ENCODE measurements at places on chromosomes 1 and 21.

- peak; percentile 69 for DNase-seq
These were observed 721 bp downstream of the PBXIP1 start for GRCh38 chr1:154955039-154955717.

- peak; percentile 53 for DNase-seq
These were observed 3.0 kb downstream of the TCHH start for GRCh38 chr1:152112101-152112884.

DNA sequence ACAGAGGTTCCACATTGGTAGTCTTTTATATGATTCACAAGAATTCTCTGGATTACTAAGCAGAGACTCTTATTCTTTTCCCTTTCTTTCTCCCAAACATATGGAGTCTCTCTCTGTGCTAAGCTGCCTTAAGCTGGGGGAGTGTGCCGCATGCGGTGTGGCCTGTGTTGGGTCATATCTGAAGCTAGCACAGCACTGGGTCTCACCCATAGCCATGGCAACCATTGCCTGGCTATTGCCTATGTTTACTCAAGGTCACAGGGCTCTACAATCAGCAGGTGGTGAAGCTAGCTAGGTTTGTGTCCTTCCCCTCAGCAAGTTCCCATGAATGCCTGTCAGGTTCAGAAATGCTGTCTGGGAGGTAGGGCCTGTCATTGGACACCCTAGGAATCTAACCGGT, 73.6 kb upstream of the ZRANB2 start:
- DNase-seq, result no peak

DNA sequence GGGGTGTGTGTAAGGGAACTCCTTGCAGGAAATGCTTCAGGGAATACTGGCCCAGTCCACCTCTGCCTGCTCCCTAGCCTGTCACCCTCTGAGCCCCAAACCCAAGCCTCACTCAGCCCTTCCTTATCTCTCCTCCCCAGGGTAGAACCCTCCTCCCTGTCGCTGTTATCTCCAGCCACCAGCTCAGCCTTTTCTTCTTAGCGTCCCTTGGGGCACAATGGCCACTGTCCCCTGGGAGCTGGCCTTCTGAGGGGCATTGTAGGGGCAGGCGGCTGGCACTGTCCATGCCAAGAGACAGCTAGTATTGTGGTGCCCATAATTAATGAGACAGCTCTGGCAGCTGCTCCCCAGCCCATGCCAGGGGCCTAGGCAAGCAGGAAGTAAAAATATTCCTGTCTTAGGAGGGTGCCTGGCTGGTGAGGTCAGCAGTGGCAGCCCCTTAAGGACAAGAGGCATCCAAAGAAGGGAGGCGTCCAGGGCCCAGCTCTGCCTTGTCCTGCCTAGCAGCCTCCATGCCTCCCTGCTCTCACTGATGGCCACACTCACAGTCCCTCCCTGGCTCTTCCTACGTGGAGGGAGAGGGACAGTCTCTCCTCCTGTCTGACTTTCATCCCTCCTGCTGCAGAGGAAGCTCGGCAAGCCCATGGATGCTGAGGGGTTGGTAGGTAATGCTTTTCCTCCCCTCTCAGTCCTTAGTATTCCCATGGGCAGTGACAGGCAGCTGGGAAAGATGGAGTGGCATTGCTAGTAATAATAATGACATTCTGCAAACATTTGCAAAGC, 37.5 kb downstream of the KCNQ4 start:
- peak; percentile 4 for DNase-seq

DNA sequence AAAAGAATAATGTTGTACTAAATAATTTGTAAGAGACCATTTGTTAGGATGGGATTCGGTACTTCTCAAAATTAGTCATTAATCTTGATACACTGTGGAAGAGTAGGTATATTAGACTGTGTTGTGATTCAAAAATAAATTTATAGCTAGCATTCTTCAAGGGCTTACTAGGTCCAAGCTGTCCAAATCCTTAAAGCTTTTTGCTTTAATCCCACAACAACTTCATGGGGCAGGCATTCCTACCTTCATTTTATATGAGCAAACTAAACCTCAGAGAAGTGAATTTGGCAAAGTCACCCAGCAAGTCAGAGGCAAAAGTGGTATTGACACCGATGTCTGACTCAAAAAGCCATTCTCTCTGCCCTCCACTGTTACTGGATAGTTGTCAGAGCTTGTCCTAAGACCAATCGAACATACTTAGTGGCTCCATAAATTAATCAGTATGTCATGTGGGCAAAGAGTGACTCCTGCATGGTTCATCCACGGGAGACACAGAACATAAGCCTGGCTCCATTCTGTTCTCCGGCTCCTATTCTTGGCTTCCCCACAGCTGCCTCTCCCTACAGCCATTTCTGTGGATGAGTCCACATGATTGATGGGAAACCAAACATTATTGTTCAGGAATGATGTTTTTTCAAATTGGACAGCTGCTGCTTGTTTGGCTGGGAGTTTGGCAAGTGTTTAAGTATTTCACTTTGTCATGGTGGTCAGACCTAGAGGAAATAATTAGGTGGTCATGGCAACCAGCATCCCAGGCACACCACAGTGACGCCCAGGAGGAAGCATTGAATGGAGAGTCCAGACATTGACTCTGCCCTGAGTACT, 133.4 kb upstream of the FGGY start:
- DNase-seq, result no peak

DNA sequence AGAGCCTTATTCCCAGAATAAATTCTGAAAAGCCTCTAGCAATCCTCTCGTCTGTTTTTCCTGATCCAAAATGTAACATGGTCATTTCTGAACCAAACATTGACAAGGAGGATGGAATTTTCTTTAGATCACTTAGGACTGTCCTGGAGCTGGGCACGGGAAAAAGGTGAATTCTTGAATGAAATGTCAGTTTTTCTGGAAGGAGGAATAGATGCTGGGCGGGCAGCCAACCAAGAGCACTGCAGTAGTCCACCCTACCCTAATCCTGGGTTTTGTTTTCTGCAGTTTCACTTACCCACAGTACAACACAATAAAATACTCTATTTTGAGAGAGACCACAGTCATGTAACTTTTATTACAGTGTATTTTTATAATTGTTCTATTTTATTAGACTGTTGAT, 20.9 kb downstream of the RIT1 start:
- DNase-seq, result no peak

- no peak for DNase-seq
These were observed 74.8 kb upstream of the PDE4B start for GRCh38 chr1:65717815-65718454.

GRCh38 chr1:30571380-30571779, 152.0 kb downstream of the MATN1 start:
- no peak for DNase-seq

DNA sequence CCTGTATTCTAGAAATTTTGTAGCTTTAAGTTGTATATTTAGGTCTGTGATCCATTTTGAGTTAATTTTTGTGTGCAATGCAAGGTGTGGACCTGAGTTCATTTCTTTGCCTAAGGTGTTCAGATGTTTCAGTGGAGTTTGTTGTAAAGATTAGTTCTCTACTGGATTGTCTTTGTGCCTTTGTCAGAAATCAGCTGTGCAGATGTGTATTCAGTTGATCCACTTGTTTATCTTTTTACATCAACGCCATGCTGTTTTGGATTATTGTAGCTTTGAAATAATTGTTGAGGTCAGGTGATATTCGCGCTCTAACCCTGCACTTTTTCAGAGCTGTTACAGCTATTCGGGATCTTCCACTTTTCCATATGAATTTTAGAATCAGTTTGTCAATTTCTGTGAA, 32.8 kb downstream of the SKI start:
- no peak for DNase-seq

GRCh38 chr1:164577291-164577690, 18.3 kb downstream of the PBX1 start:
- DNase-seq, result no peak

- DNase-seq, result no peak
These were observed 284.0 kb downstream of the DUSP10 start for GRCh38 chr1:221457685-221458446.

DNA sequence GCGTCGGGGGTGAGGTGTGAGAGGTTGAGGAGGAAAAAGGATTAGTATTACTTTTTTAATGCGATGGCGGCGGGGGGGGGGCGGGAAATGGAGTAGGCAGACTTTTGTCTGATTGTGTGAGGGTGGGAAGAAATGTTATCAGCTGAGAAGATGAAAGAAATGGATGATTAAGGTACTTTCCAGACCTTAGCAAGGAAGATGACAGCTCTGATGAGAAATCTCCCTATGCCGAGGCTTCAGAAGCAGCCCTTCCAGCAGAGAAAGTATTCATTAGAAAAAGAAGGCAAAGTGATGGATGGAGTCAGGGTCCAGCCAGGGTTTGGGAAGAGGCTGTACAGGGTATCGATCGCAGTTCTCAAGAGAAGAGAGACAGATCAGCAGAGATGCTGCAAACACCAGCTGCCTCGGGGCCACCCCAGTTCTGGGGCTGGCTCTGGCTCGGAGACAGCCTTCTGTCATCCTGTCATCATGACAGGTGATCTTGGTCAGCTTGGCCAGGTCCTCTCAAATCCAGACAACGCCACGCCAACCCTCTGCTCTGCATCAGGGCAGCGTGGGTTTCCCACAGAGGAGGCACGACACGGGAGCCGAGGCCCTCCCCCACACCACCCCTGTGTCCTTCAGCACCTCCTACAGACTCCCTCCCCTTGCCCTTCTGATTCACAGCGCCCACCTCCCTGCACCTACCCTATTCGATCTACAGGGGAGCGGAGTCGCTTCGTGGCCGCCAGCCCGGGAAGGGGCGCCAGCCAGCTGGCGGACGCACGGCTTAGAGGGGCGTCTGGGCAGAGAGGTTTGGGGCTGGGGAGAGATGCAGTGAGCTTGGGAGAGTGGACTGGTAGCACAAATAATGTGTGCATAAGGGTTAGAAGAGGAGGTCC, 674 bp upstream of the ATXN7L2 start:
- DNase-seq, result no peak

DNA sequence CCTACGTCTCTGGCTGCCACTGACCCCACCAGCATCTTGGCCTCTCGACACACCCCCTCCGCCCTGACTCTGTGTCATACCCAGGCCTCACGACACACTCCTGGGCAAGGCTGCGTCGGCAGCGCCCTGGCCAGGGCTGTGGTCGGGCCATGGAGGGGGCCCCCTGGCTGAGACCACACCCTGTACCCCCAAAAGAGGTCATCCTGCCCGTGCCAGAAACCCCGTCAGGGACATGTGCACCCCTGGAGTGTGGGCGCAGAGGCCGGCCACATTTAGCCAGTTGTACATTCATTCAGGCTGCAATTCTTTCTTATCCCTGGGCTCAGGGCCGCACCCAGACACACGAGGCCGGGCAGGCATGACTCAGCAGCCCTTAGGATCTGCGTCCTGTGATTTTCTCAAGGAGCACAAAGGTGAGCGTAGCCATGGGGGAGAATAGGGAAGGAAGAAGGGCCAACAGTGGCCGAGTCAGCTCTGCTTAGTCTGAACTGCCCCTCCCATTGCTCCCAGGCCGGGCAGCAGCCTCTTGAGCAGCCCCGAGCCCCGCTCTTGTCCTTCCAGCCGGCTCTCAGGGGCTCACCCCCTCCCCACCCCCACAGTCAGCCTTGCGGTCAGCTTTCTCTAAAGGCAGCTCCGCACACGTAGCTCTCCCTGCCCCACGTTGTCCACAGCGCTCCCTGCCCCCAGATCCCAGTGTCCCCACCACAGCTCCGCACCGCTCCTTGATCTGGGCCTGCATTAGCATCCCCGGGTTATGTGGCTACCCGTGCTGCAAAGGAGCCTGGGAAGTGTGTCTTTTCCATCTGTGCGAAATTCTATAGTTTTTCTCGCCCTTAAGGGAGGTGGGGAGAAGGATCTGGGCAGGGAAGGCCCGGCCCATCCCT, 7.9 kb downstream of the CSTB start:
- DNase-seq, result peak; percentile 45

GRCh38 chr1:221527886-221528624, 213.8 kb downstream of the DUSP10 start:
- DNase-seq, result no peak

DNA sequence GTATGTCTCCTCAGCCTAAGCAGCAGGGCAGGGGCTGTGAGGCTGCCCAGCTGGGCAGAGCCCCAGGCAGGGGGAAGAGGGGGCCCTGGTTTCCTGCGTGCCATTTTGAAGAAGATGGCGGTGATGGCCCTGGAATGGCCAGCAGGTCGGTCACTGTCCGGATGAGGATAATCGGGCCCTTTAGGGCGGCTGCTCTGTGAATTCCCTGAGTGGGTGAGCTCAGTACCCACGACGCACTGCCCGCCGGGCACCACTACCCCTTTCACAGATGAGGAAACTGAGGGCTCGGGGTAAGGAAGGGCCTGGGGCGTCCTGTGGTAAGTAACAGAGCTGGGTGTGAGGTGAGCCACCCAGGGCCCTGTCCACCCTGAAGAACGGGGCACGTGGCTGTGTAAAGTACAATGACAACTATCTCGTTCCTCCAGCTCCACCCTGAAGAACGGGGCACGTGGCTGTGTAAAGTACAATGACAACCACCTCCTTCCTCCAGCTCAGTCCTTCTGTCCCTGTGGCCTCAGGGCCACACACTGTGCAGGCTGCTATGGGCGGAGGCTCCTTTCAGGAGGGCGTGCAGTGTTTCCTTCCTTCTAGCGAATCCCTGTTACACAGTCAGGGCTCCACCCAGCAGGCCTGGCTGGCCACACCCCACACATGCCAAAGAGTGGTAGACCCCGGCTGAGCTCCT, 23.2 kb downstream of the ITGB2 start:
- peak; percentile 75 for DNase-seq

DNA sequence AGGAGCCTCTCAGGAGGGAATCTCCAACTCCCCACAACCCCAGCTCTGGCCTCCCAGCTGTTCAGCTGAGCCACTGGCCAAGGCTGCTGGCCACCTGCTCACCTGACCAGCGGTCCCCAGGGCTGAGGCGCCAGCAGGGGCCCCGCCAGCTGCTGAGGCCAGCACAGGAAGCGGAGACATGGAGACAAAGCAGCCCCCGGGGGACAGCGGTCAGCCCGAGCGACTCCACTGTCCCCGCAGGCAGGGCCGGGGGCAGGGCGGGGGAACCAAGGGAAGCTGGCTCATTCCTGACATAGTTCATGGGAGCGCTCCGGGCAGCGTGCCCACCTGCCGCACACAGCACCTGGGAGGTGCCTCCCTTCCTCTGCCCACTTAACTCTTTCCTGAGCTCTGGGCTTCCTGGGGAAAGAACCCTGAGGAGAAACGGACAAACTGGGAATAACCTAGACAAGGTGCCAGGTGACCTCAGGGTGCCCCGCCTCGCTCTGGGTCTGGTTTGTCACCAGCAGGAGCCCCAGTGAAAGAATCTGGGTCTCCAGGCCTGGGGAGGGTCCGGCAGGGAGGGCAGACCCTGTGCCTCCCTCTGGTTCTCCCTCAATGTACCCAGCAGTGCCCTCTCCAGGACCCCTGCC, 10.7 kb downstream of the EPHA2 start:
- DNase-seq, result peak; percentile 91

GRCh38 chr1:51760872-51761271, 117.7 kb downstream of the NRDC start:
- DNase-seq, result no peak

GRCh38 chr1:23475134-23475628, 8.8 kb downstream of the ASAP3 start:
- DNase-seq, result no peak

DNA sequence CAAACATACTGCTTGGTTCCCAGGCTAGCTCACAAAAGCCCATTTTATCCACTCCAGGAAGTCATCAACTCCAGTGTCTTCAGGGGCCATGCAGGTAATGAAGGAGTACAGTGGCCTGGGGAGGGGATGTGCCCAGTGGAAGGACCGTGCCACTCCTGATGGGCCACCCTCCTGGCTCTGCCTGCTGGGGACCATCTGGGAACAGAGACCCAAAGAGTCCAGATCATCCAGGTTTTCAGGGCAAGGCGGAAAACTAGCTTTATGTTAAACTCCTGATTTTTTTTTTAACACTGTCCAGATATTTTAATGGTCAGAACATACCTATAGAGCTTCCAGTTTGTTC, 75.6 kb downstream of the CD46 start:
- DNase-seq, result no peak
